EL (cell line): ENCODE measurements at places on chromosomes 3 and 15.

- DNase-seq, result peak; percentile 85
These were observed 47.0 kb upstream of the LRRFIP2 start for GRCh38 chr3:37221407-37221806.

DNA sequence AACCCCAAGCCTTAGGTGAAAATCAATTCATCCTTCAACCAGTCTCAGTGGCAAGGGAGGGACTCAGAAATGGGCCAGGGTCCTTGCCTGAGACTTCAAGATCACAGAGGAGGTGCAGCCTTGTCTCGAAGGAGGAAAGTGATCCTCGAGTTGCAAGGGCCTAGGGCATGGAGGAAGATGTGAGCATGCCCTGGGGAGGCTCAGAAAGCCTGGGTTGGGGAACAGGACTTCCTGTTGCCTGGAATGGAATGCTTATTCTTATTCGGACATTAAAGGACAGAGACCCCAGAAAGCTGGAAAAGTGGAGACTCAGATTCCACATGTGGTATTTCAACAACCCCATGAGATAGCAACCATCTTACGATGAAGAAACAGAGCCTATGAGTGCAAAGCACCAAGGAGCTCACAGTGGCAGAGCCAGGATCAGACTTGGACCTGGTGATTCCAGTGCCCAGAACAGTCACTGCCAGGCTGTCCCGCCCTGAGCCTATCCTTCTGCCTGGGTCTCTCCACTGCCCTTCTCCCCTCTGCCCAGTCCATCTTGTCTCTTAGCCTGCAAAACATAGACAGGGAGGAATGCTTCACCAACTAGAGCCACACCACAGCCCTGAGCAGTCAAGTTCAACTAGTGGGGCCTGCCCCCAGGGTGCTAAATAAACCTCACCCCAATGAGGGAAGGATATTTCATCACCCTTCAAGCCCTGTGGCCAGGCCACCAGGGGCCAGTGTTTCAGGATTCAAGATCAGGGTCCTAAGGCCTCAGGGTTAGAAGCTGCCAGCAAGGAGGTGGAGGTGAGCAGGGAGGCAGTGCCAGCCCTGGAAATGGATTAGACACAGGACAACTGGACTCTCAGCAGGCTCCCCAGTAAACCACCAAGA lies 21.9 kb downstream of the DAPK2 start:
- peak; percentile 17 for DNase-seq

DNA sequence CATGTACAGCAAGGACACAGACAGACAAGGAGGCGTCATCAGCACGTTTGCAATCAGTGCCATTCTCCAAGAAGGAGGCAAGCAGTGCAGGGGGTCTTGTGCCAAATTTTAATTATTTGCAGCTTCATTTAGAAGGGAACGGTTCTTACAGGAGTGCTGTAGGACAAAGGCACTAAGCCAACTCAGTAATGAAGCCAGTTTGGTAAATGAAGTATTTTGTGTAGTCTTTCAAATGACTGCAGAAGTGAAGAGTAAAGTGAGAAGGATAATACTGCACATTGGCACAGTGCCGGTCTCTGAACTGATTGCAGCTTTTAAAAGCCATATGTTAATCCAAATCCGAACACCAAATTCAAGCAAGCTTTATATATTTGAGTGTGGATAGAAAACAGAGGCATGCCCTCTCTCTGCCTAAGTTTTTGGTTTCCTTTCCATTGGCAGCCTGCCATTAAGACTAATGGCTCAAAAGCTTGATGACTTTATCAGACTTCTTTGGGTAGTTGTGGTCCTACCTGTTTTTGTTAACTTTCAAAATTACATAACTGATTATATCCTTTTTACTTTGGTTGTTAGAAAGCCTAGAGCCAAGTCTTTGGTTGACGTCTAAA lies 101.3 kb downstream of the SENP2 start:
- peak; percentile 33 for DNase-seq

DNA sequence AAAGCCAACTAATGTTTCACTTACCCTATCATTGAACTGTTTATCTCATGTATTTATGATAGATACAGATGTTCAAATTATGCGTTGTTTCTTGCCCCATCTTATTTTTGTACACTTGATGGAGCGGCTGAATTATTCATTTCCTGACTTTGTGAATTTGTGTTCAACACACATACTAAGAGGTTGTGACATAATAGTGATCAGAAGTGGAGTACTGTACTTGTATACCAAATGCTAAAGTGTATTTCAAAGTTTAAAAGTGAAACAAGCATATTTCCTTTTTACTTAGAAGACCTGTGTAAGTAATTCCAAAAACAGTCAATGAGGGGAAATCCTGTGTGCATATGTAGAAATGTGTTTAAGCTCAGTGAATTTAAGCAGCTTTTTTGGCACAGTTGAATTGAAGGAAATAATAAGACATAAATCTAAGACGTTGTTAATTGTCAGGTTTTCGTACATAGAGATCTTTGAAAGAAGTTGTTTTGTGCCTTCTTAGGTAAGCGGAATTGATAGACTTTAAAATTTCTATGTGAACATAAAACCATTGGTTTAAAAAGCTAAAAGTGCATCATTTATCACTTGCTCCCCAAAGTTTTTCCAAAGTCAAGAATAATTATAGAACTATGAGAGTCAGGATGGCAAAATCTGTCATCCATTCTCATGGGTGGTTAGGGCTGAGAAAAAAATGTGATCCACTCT lies 1.9 kb downstream of the NFKBIZ start:
- no peak for DNase-seq

DNA sequence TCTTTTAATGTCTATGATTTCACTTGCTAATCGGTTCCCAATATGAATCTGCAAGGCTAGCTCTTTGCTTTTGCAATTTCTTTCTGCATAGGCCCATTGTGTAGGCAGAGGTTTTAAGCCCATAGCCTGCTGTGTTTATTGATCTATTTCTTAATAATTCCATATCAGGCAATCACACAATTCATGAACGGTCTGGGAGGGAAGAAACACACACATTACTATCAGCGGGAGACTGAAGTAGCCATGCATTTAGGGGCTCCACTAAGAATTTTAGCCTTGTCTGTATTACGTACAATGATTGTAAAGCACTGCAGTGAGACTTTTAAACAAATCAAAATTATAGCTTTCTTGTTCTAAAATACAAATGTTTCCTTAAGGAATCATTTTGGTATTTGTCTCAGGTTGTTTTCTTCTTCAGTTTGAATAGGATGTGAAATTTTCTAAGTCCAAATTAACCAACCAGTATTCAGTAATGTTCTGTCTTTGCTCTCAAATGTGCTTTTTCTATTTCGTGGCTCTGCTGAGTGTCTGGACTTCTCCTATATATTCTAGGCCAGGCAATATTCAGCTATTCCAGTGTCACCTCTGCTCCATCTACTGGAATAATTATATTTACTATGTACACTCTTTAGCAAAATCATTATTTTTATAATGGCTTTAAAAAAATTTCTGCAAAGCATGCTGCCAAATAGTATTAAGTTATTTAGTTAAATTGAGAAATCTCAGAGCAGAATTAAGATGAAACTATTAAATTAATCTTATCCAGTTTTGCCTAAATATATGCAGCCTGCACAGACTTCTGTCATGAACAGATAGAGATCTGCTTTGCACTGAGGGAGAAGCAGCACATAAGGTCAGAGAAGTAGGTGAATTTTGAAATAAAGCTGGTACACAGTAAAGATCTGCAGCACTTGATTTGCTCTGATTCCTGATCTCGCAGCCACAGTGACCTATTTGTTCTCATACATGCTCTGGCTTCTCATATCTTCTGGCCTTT lies 103.0 kb upstream of the NAALADL2 start:
- DNase-seq, result no peak

DNA sequence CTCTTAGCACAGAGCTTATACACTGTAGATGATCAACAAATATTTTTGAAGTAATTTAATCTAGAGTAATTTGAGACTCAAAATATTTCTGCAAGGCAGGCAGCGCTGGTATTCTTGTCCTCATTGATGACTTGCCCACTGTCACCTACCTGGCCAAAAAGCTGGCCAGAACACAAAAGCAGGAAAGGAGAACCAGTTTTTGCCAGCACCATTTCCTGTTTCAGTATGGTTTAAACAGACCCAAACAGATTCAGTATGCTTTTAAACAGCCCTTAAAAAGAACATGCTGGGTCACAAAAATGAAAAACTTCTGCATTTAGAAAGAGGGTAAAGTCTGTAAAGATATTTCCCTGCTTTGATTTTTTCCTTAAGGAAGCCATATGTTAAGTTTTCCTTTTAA lies 42.3 kb upstream of the ZNF280D start:
- no peak for DNase-seq

DNA sequence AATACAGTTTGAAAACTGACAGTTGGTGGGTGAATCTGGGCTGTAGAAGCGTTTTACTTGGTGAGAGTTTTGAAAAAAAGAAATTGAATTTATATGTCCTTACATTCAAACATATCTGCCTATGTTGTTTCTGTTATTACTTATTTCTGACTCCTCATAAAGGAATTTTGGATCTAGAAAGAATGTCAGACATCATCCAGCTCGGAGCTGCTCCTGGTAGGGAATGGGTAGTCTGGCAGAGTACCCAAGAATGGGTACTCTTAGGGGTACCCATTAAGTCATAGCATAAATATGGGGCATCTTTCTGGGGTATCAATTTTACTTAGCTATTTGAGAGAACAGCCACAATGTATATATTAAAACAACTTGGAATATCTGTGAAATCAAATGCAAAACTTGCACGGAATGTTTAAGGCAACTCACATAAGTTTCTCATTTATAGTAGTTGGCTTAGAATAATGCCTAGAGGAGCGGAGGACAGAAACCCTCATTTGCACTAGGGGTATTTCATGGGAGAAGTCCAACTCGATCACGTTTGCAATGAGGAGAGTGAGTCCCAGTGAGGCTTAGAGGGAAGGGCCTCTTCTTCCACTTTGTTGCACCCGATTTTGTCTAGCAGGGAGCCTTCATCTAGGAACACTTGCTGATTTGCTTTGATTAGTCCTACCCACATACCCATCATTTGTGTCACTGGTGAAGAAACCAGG lies 2.4 kb upstream of the LARP6 start:
- peak; percentile 74 for DNase-seq

- no peak for DNase-seq
These were observed 5.6 kb downstream of the GMPS start for GRCh38 chr3:155876037-155876436.

DNA sequence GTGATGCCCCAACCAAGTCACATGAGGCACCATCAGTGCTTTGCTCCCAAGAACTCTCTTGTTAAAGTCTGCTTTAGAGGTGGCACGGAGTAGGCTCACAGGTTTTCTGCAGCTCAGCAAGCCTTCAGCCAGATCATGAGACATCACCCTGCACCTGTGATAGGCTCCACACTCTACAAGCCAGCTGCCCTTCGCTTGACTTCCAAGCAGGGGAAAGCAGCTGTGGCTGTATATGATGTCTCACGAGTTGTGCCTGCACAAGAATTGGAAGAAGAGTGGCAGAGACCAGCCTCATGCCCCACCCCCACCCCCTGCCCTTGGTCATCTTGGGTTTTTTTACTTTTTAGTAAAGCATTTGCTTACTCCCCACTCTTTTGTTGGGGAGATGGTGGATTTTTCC lies 22.5 kb downstream of the MRPS11 start:
- no peak for DNase-seq

DNA sequence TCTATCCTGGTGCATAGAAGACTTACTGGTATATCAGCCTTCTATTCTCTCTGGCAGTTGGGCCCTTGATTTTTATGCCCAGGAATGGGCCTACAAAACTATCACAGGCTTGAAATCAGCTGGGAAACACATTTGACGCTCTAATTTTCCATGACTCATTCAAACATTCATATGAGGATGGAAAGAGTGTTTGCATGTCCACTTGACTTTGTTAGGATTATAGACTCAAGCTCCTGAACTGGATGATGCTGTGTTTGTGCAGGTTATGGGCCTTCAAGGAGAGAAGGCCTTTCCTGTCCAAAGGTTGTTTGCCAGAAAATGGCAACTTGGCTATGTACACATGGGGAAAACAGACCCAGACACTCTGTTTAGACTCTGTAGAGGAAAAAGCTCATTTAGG lies 219.9 kb downstream of the GAP43 start:
- DNase-seq, result no peak

DNA sequence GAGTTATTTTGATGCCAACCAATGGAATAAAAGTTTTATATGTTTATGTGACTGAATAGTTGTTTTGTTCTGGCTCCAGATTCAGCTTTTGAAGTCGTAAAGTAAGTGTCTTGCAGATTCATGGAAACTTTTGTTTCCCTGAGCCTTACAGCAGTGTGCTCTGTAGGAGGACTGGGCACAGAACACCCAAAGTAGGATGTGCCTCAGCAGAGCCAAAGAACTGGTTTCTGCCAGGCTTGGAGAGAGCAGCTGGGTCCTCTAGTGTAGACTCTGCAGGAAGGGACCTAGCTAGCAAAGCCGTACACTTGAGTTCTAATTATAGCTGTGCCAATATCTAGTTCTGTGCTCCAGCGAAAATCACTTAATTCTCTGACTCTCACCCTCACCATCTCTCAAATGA lies 261.2 kb upstream of the DNAJC19 start:
- DNase-seq, result no peak

DNA sequence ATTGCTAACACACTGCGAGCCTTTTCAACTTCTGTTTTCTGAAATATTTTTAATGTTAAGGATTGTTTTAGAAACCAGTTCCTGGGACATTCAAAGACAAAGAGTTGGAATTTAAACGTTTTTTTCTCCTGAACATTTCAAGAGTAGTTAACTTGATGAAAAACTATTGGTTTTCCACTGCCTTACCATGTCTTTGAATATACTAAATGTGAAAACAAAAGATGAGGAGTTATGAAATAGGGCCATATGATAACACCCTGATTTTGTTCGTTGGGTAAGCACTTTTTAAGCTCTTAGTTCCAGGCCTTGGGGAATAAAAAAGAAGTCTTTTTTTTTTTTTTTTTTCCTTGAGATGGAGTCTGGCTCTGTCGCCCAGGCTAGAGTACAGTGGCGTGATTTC lies 2.8 kb downstream of the DIS3L start:
- no peak for DNase-seq

- DNase-seq, result no peak
These were observed 72.7 kb downstream of the ALDH1A2 start for GRCh38 chr15:57992761-57993355.

DNA sequence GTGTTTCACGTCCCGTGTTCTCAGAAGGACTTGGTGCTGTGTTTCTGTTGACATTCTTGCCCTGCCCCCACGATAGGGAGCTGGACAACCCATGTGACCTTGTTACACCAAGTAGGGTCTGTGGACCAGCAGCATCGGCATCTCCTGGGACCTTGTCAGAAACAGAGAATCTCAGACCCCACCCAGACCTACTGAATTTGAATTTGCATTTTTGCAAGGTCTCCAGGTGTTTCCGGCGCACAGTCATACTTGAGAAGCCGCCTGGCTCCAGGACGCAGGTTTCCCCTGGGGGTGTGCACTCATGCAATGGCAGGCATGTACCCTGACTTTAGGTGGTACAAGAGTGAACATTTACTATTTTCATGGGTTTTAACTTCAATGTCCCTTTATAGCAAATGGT lies 117.9 kb downstream of the TLE3 start:
- no peak for DNase-seq

GRCh38 chr3:194960446-194961032 lies 274.9 kb downstream of the FAM43A start:
- no peak for DNase-seq
